ENCODE measurements at places on chromosomes 1 and 21.

GRCh38 chr21:33007747-33008146 lies 18.0 kb upstream of the OLIG2 start:
- DNase-seq: no peak

DNA sequence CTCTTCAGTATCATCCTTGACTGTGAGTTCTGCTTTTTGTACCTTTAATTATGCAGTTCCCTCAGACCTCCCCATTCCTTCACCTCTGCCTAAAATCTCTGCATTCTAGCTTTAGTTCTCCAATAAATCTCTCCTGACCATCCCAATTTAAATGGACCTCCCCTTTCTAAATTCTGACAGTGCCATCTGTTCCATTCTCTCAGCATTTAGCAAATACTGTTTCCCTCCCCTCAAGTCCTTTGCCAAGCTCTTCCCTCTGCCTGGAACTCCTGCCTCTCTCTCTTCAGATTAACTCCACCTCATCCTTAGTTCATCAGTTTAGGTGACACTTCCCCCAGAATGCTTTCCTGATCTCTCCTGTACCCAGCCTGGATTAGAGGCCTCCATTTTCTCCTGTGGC lies 54.0 kb upstream of the JUN start:
- no peak for DNase-seq

DNA sequence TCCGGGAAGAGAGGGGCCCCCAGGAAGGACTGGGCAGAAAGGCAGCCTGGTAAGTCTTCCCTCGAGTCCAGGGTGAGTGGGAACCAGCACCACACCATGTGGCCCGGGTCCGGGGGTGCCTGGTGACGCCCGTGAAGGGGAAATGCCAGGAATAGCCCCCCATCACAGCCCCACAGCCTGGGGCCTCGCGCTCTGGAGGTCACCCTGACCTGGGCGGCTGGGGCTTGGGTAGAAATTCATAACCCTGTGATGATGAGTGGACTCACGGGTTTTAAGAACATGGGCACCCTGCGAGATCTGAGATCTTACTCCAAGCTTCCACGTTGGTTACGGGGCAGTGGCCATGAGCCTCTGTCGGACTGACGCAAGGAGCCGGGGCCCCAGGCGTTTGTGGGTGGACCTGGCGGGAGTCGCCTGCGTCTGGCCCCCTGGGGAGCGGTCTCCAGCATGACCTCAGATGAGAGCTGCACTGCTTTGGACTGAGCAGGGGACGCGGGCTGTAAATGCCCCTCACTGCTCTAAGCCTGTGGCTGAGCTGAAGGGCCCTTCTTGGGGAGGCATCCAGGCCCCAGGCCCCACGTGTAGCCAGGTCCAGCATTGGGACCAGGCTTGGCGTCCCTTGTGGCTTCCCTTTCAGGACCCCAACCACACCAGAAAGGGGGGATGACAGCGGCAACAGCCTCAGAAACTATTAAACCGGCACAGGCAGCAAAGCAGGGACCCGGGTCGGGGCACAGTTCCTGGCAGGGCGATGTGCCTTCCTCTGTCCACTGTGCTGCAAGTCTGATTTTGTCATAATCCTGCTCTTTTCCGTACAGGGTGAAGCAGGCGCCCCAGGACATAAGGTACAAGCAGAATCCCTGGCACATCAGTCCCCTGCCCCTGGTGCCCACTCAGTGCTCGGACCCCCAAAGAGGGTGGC lies 60.0 kb downstream of the SLC19A1 start:
- DNase-seq: no peak

- DNase-seq: no peak
Observed at GRCh38 chr1:82487778-82488177, 687.0 kb downstream of the ADGRL2 start.

DNA sequence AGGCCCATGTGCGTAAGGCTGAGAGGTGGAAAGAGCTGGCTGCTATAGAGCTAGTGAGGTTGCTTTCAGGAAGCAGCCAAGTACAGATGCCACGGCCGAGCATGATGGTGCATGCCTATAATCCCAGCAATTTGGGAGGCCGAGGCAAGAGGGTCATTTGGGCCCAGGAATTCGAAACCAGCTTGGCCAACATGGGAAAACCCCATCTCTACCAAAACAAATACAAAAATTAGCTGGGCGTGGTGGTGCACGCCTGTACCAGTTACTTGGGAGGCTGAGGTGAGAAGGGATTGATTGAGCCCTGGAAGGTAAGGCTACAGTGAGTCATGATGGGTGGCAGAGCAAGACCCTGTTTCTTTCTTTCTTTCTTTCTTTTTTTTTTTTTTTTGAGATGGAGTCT lies 2.7 kb downstream of the CCDC24 start:
- no peak for DNase-seq

- no peak for DNase-seq
Observed at GRCh38 chr1:58883888-58884482, 100.1 kb upstream of the JUN start.

DNA sequence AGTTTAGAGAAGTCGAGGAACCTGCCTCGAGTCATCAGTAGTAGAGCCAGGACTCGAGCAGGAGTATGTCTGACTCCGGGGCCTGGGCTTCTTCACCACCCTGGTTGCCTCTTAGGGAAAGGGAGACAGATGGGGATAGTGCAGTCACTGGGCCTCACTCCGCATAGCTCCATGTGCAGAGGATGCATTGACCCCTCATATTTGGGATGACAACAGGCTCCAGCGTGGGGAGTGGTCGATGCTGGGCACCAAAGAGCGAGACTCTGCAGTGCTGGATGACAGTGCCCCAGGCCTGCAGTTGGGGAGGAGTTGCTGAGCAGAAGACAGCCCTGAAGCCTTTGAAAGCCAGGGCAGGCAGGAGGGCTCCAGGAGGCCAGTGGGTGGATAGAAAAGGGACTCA lies 20.8 kb upstream of the TENT5C start:
- no peak for DNase-seq

DNA sequence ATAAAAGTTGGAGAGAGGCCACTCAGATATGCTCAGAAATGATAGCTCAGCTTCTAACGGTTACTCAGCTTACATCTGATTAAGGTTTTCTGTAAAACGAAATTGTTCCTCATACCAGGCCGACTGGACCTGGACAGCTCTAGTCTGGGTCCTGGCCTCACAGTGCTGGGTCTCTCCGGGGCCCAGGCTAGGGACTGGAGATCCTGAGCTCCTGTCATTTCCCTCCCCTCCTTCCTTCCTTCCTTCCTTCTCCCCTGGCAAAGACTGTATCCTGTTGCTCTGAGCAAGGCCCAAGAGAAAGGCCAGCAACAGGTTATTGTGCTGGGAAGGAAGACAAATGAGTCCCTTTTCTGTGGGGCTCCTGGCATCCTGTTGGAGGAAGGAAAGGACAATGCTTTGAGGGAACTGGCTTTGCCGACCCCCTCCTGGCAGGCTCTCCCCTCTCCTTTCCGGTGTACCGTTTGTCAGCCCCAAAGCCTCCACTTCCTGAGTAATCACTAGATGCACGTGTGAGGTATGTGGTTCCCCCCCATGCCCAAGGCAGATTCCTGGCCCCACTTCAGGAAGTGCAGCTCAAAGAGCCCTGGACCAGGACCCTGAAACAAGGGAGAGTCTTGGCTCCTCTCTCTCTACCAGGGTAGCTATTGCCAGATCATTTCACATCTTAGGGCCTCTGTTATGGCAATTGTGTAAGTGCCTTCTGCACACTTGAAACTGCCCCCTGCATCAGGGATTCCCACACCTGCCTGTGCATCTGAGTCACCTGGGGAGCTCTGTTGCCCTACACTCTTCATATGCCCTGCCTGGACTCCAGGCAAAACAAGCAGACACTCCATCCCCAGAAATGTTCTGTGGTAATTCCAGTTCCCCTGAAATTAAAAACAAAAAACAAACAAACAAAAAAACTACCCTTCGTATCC lies 212.7 kb upstream of the FGGY start:
- no peak for DNase-seq

- no peak for DNase-seq
Observed at GRCh38 chr1:162667381-162668080, 35.3 kb downstream of the DDR2 start.

DNA sequence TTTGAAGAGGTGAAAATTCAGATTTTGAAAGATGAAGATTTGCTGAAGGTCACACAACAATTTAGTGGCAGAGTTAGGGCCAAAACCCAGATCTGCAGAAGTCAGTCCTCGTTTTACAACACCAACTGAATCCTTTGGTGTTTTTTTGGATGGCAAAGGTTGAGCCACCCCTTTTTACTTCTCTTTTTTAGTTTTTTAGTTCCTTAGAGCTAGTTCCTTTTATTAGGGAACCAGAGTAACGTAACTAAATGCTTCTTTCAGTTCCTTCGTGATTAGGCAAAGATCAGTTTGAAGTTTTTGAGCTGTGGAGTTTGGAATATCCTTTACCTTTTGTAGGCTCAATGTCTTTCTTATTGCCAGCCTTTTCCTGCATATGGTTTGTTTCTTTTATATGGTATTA lies 67.9 kb upstream of the ARID1A start:
- no peak for DNase-seq

- DNase-seq: no peak
Observed at GRCh38 chr1:63748046-63748580, 25.7 kb upstream of the ROR1 start.

DNA sequence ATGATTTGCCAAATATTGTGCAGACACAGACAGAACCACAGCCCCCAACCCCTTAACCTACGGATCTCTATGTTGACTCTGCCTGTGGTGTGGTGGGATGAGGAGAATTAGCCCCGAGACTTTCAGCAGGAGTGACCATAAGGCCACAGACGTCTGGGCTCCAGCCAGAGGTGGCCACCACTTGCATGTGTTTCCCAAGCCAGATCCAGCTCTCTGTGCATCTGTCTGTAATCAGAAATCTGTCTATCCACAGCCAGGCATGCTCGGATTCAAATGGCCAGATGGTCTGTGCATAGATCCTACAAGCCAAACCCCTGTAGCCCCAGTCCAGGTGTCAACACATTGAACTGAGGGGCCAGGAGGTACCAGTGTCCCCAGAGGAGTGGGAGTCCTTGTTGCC lies 140.6 kb downstream of the SYF2 start:
- no peak for DNase-seq

- DNase-seq: no peak
Observed at GRCh38 chr1:221643404-221644144, 98.3 kb downstream of the DUSP10 start.

- no peak for DNase-seq
Observed at GRCh38 chr1:59779949-59780348, 34.8 kb upstream of the HOOK1 start.

DNA sequence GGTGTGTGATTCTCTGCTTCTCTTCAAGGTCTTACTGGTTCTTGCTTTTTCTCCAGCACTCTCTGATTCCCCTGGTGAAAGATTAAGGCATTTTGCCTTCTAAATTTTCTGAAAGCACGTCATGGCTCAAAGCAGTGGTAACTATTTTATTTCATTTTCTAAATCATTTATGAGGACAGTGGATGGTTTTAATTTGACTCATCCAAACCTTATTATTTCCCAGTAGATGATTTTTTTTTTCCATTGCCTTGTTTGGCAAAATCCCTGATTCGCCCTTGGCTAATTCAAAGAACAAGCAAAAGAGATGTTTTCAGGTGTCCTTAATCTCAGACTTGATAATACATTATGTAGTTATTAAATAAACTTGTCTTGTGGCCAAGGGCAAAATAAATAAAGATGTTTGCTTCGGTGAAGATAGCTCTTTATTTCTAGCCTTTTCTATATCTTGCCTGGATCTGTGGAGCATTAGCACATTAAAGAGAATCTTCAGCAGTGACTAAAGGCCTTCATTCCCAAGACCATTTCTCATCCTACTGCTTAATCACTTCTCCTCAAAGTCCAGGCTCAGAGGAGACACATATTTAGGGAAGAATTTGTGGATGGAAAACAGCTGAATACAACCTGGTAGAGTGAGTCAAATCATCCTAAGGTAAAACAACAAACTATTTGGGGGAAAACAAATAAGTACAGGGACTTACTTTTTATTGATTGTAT lies 359.8 kb downstream of the DUSP10 start:
- no peak for DNase-seq

DNA sequence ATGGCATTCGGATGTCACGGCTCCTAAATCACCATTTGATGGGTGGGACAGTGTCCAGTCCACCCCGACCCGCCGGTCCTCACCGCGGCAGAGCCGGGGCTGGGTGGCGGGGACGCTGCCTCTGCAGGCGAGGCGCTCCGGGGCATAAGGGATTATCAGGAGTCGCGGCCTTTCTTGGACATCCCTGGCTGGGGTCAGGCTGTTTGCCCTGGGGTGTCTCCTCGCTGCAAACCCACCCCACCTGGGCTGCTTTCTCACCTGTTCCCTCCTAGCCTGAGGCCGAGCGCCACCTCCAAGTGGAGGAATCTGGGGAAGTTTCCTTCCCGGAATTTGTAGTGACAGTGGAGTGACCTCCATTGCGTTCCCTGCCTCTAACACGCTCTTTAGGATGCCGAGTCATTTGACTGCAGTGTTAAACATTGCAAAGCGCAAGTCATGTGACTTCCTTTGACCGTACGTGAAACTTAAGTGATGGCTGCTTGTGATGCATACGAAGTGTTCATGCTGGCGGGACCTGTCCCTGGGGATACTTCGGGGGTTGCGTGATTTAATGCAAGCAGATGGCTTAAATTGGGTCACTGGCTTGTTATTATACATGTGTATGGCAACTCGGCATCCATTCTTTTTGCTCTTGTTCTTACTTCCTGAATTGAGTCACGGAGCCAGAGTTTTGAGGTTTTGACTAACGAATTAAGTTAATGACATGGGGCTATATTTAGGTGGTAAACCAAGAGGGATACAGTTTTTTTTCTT lies 536 bp downstream of the LGALS8 start:
- peak; percentile 67 for DNase-seq

DNA sequence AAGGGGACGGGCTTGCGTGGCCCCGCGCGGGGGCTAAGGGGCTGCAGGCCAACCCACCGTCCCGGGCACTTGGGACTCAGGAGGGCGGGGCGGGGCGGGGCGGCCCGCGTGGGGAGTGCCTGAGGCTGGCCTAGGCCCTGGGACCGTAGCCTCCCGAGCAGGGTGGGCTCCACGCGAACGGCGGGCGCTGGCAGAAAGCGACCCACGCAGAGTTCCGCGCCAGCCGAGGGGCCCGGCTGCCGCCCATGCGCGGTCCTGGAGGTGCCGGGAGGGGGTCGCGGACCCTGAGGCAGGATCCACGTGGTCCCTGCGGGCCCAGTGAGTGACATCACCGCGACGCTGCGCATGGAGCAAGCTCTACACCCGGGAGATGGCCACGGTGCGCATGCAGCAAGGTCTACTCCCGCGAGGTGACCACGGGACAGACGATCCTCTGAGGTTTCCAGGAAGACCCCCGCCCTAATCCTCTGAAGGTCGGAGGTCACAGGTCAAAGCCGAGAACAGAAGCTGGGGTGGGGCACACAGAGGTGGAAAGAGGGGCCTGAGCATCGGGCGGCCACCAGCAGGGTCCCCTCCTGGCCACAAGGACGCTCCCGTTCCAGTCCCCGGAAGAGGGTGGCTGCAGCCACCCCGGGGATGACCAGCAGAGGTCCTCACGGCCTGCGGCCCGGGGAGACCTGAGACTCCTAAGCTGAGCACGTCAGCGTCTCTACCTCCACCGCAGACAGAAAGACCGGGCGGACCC lies 13.5 kb upstream of the SLC19A1 start:
- DNase-seq: peak; percentile 61

- DNase-seq: no peak
Observed at GRCh38 chr21:16308269-16308668, 578.5 kb downstream of the USP25 start.

- no peak for DNase-seq
Observed at GRCh38 chr1:150156868-150157603, 7.3 kb downstream of the PLEKHO1 start.

- DNase-seq: no peak
Observed at GRCh38 chr1:89844241-89844807, 23.5 kb downstream of the LRRC8D start.

- no peak for DNase-seq
Observed at GRCh38 chr1:117339866-117340700, 27.2 kb upstream of the MAN1A2 start.

GRCh38 chr1:204079608-204079999 lies 6.7 kb downstream of the SOX13 start:
- no peak for DNase-seq

All from amniotic stem cell (primary cell).